Foreskin melanocyte (primary cell): ENCODE measurements at places on chromosomes 1 and 21.

DNA sequence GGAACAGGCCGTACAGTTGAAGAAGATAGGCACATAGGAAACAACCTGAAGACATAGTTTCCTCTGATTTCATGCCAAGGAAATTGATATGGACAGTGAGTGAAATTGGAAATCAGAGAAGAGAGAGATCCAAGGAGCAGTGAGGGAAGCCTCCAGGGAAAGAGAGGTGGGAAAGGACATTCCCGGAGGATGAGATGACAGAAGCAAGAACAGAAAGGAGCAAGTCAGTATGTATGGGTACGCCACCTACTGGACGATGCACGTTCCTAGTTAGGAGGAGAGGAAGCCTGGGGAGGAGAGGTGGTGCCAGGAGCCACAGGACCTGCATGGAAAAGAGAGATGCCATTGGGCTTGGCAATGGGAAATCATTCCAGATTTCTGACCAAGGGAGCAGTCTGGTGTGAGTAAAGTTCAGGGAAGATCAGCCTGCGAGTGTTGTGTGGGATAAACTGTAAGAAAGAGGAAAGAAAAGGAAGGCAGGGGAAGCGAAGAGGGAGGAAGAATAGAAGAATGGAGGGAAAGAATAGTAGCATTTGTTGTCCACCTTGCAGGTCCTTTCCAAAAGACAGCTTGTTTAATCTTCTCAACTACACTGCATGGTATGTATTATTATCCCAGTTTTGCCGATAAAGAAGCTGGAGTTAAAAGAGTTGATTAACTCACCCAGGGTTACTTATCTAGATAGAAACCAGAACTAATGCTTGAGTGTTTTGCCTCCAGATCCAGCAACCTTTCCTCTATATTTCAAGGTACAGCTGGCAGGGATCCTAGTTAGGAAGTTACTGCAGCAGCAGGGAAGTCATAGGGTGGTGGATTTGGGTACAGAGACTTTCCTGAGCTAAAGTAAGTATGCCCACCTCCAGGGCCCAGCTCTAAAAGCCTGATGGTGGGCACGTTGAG lies 27.4 kb downstream of the C1orf116 start:
- DNase-seq: peak; percentile 67

DNA sequence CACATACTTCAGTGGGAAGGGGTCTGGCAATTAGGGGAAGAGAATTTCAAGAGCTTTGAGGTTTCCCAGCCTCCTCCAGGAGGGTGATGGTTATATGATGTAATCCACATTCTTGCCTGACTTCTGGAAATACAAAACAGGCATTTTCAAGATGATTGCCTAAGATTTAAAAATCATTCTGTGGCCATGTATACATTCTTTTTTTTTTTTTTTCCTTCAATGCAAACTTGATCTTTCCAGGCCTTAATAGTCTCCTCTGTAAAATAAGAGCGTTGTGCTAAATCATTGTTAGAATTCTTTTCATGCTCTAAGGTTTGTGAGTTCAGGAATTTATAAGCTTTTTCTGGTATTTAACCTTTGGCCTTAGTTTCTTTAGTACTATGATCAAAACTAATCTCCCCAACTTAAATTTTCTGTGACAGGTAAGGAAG lies 192.3 kb upstream of the HMCN1 start:
- DNase-seq: no peak

GRCh38 chr1:18197299-18197698 lies 89.7 kb downstream of the IGSF21 start:
- DNase-seq: no peak

DNA sequence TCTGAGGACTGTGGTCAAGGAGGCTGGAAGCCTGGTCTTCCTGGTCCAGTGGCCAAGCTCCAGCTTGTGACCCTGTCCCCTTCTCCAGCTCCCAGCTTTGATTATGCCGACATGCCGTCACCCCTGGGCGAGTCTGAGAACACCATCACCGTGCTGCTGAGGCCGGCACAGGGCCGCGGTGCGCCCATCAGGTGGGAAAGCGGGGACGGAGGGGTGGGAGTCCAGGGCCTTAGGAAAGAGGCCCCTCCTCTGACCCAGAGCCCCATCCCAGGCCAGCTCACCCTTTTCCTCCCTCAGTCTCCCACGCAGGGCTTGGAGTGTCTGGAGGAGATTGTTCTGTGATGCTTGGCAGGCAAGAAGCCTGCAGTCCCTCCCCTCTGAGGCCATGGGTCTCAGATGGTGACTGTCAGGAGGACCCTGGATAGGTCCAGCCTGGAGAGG lies 43.6 kb downstream of the PTPRU start:
- DNase-seq: no peak

GRCh38 chr1:62905872-62906271 lies 121.9 kb downstream of the ATG4C start:
- no peak for DNase-seq

GRCh38 chr1:43536196-43536863 lies 5.6 kb downstream of the PTPRF start:
- DNase-seq: no peak

DNA sequence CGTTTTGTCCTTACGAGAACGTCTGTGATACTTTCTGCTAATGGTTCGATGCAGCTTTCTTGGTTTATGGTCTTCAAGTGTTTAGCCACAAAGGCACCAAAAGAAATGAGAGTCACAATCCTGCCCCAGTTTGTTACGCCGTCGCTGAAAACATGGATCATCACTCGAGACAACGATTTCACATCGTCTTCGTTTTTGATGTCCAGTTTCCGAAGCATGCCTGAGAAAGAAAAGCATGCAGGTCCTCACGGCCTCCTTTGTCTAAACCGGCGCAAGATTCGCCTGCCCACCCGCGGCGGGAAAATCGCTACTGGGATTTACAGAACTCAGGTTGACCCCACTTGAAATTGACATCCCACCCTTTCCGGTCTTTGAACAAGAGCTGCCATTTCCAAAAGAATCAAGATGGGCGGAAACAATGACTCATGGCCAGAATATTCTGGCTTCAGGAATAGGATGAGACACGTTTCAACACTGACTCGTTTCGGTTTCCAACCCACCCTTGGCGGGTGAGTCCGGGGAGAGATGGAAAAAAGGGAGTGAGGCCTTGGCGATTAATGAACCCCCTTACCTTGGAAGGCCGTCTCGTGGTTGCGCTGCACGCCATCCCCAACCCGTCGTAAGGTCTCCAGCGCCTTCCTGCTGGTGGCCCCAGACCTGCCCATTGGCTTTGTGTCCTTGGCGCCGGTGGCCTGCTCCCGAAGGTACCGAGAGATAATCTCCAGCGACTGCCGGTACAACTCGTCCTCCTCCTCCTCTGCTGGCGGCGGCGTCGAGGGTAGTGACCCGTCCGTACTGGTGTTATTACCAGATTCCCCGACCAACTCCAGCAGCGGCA lies 919 bp downstream of the MCL1 start:
- DNase-seq: peak; percentile 81

- no peak for DNase-seq
Observed at GRCh38 chr1:84985365-84985764, 11.5 kb downstream of the MCOLN2 start.

- DNase-seq: no peak
Observed at GRCh38 chr1:31389616-31390015, 16.7 kb upstream of the FABP3 start.

- DNase-seq: no peak
Observed at GRCh38 chr1:79745929-79746328, 739.4 kb upstream of the ADGRL4 start.

DNA sequence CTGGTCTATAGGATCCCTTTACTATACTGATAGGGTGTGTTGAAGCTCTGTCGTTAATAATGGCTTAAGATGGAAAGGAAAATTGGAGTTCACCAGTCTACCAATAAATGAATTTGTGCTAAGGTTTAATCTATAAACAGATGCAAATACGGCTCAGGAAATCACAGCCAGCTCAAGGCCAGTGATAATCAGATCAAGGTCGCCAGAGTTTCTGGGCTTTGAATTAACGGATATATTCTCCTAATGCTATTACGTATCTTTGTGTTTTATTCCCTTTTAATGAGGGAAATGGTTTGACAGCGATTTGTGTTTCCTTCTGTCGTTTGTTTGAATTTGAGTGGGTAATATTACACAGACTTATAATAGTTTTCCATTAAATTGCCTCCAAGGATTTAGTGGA lies 279.6 kb downstream of the BACH1 start:
- DNase-seq: no peak

GRCh38 chr1:108706643-108707042 lies 6.1 kb upstream of the FNDC7 start:
- no peak for DNase-seq

GRCh38 chr1:80825067-80825466 lies 975.7 kb upstream of the ADGRL2 start:
- no peak for DNase-seq

DNA sequence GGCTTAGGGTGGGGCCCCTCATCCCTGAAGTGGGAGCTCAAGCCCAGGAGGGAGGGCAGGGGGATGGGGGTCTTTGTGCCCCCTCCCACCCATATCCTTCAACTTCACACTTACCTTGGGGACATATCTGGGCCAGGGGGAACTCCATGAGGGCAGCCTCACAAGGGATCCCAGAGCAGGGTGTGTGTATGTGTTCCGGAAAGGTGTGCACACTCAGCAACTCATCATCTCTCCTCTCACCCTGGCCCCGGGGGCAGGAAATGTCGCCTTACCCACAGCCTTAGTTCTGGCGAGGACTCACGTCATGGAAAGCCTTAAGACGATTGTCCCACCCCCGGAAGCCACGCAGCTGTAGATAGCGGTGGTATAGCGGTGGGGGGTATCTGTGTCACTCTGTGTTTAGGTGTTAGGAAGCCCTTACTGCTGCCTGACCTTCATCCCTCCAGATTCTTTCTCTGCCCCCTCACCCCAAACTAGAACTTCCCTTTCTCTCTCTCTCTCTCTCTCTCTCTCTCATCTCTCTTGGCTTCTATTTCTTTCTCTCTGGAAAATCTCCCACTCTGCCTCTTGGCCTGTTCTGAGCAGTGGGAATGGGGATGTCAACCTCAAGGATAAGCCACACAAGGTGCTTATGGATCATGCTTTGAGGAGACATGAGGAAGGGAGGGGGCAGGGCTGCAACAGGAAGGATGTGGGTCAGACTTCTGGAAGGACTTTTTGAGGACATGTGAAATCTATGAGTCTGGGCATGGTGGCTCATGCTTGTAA lies at the start of gene SH2D2A:
SH2D2A (minus strand) TSS at position 288 of the 768 bp plus-strand sequence; CDS start at position 148, 140 bp downstream.
- DNase-seq: no peak

- peak; percentile 75 for DNase-seq
Observed at GRCh38 chr1:224430511-224431113, 4.0 kb downstream of the WDR26 start.

DNA sequence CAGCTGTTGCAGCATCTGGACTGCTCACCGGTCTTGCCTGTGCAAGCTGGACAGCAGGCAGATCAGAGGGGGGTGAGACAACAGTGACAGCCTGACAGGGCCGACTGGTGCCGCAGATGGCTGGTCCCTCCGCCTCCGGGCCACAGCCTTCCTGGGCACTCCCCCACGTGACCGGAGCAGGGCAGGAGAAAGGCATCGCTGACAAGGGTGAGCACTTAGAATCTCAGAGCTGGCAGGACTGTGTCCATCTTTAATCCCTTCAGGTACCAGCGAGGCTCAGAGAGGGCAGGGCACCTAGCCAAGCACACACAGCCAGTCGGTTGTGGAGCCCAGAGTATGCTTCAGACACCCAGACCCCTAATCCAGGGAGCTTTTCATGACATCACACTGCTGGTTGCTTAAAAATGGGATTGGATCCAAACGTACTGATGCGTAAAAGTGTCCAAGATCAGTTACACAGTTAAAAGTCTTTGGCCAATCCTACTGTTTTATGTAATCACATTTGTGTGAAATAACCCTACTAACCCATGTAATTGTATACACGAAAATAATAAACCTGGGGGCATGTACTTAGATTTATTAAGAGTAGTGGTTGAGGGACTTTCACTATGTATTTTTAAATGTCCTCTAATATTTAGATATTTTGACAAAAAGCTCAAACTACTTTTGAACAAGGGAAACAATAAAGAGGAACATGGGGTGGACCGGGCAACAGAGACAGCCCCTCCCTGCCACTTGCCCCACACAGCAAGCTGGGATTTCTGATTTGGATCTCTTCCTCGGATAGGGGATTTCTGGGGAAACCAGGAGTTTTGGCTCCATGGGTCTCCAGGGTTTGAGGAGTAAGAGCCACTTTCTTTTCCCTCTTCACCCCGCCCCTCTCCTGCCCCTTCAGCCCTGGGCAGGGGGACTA lies 758 bp upstream of the CNTN2 start:
- no peak for DNase-seq

DNA sequence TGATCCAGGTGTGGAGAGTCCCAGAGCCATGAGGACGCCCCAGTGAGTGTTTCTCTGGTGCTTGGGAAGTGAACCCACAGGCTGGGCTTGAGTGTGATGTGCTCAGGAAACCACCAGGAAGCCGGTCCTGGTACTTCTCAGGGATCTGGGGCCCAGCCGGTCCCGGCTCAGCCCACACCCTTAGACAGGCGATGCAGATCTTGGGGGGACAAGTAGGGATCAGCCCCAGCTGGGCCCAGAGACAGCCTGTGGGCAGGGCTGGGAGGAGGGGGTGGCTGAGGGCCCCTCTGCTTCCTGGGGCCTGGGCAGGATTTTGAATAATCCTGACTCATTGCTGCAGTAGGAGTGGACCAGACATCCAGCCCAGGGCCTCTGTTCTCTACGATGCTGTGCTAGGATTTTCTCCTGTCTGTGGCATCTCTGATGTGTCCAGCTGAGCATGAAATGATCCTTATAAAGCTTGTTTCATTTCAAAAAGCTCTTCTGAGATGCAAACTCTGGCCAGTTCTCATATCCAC lies 698.0 kb downstream of the PTPRU start:
- no peak for DNase-seq

- no peak for DNase-seq
Observed at GRCh38 chr1:225371366-225372010, 56.4 kb downstream of the LBR start.

DNA sequence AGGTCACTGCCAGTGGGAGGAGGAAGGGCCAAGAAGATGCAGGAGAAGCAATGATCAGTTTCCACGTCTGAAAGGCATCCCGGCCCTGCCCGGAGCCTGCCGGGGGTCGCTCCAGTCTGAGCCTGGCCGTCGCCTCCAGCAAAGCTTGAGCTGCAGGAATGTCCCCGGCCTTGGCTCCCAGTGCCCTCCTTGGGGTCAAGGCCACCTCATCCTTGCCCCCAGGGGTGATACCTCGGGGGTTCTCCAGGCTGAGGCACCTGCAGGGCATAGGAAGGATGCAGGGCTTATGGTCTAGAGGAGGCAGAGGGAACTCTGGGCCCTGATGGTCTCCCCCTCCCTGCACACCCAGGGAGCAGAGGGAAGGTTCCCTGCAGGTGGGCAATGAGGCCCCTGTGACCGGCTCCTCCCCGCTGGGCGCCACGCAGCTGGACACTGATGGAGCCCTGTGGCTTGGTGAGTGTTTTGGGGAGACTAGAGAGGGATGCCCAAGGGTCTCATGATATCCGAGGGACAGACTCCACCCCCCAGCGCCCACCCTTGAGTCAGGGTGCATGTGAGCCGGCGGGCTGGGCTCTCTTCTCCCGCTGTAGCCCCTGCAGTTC lies 19.9 kb downstream of the RNF223 start:
- no peak for DNase-seq

GRCh38 chr1:178531887-178532286 lies 19.0 kb downstream of the TEX35 start:
- no peak for DNase-seq
